ENCODE measurements at places on chromosomes 7 and 10. TPM values are rescaled to one million over a fixed set of nuclear protein-coding genes. Genes with fewer than 3 reads are reported as not detected.

The DGKI gene
- 3.9 TPM for total RNA-seq

GRCh38 chr10:20473023-20473760 is 423.9 kb downstream of the NEBL start:
- DNase-seq: no peak

The OR2A12 gene
- total RNA-seq: not detected

- no peak for DNase-seq
Measured at GRCh38 chr10:75505840-75506506, 74.5 kb downstream of the LRMDA start.

GRCh38 chr10:35363587-35363986 is 27.3 kb downstream of the CCNY start:
- DNase-seq: no peak

The SH2D4B gene
- total RNA-seq: 0.34 TPM

DNA sequence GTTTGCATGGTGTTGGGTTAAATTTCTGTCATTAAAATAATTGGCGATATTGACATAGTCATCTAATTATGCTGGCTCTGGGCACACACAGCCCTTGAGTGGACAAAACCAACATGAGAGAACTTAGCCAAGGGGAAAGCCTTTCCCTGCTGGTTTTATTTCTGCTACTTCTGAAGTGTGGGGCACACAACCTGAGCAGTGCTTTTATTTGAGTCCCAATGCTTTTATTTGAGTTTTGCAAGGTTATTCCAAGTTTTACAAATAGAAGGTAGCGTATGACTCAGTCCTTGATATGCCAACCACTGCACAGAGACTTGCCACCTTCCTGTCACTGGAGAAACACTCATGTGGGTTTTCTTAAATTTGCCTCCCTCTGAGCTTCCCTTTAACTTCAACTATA is 145.7 kb downstream of the EGFR start:
- no peak for DNase-seq

The CAPZA2 gene
- 583 TPM for total RNA-seq

DNA sequence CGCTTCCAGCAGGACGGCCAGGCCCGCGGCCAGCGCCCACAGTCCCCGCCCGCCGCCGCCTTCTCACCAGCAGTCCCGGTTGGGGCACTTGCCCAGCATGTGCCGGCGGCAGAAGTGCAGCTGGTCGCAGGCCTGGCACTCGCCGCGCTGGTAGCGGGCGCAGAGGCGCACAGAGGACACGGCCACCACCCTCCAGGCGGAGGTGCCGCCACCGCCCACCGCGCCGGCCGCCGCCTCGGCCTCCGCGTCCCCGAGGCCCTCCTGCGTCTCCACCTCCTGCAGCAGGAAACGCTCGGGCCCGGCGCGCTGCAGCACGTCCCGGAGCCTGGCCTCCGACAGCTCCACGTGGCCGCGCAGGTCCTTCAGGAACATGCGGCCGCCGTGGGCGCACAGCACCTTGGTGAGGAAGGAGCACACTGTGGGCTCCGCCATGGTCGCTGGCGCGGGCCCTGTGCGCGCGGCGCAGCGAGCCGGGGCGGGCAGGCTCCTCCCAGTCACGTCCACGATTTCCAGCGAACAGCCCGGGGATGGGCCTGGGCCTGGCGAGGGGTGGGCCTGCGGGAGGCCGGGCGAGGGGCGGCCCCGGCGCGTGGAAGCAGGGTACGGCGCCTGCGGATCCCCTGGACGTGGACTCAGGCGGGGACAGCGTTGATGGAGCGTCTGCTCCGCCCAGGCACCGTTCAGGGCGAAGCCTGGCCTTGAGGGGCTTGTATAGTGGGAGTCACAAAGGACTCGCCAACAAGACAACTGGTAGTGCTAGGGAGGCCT is at the start of gene ZC3HAV1L:
ZC3HAV1L (minus strand) TSS at position 457 of the 768 bp plus-strand sequence; CDS start at position 432, 25 bp downstream.
- peak; percentile 81 for DNase-seq

DNA sequence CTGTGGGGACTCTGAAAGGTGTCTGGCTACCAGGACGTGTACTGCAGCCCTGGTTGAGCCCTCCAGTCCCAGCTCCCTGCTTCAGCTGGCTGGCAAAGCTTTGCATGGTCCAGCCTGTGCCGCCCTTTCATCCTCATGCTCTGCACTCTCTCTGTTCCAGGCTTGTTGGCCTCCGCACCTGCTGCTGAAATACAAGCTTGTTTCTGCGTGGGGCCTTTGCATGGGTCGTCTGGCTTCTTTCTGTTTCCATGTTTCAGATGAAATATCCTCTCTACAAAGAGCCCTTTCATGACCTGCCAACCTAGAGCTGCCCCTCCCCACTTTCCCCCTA is 45.9 kb downstream of the TSPAN15 start:
- DNase-seq: no peak

GRCh38 chr10:34298346-34298818 is 516.7 kb downstream of the PARD3 start:
- no peak for DNase-seq

GRCh38 chr7:123492485-123492884 is 41.9 kb downstream of the IQUB start:
- no peak for DNase-seq

The PDZD7 gene
- total RNA-seq: 0.34 TPM

GRCh38 chr7:134317434-134317833 is 704 bp upstream of the SLC35B4 start:
- DNase-seq: no peak

DNA sequence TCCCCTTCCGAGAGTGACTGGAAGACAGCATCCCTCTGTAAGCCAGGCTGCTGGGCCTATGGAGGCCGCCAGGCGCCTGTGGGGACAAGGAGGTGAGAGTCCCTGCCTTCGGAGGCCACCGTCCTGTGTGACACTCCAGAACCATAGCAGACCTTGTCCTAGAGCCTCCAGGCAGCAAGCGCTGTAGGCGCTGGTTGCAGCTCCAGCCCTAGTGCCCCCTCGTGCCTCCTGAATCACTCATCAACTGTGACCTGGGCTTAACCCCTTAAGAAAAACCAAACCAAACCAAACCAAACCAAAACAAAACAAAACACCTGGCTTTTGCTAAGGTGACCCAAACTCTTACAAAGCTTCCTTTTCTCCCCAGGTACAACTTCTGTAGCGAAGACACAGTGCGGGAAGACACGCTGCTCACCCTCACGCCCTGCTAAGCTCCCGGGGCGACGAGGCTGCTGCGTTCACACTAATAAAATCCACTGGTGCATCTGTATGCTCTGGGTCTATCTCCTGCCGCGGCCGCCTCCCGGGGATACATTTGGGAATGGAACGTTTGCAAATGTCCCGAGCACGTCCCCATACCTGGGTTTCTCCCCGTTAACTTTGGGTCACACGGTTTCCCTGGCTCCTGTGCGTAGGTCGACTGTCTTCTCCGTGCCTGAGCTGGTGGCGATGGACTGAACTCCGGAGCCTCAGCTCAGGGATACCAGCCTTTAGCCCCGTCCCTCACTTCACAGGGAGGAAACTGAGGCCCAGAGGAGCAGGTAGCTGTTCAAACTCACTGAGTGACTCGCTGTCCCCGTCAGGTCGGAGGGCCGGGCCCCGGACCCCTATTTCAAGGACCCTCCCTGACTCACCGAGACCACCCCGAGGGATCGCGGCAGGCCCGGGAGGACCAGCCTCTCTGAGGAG is 11.8 kb upstream of the PNLIPRP2 start:
- DNase-seq: no peak

DNA sequence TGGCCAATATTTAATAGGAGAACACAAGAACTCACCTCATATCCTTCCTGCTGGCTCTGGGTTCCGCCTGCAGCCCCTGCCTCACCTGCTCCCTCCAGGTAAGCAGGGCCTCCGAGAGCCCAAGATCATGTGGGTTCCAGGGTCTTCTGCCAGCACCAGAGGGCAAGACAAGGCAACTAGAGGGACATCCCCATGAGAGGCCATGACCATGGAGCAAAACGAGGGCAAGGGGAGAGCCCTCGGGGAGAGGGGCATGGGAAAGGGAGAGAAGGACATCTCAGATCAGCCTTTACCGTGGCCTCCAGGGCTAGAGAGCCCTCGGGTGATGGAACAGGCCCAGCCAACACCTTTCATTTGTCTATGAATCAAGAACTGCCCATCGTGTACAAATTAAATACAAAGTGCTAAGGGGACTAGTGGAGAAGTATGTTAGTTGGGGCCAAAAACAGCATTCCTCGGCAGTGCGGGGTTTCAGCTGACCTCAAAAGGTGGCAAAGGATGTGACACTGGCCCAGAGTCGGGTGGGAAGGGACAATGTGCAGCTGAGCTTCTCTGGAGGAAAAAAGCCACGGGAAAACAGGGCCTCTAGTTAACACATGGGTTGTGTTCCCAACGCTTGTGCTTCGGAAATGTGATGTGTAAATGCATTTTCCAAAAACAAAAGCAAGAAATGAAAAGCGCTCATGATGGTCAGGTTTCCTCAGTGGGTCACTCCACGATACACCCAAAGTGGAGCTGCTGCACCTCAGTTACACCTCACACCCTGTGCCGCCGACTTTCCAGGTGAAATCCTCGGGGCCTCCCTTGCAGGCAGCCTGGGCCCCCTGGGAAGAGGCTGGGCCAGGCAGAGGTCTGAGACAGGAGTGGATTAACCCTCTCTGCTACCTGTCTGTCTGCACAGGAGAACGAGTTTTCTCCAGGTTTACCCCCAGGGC is 2.0 kb downstream of the AOC1 start:
- no peak for DNase-seq

GRCh38 chr7:136023134-136023869 is 46.1 kb upstream of the MTPN start:
- DNase-seq: no peak

The SPDYE8 gene
- not detected for total RNA-seq

The LYZL2 gene
- not detected for total RNA-seq

The SEMA3E gene
- total RNA-seq: 0.37 TPM

The NUTM2E gene
- not detected for total RNA-seq

DNA sequence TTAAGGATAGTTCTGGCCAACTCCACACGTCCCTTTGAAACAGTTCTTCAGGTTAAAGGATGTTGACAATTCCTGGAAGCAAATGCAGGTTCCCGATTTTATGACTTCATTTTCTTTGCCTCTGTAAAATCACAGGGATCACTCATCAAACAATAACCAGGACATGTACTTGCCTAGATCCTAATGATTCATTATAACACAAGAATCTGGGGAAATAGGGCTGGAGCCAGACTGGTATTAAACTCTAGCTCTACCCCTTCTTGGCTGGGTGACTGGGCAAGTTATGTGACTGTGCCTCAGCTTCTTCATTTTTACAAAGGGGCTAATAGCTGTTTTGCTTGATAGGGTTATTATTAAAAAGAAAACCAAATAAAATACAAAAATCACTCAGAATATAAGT is 56.0 kb upstream of the KCND2 start:
- DNase-seq: no peak

DNA sequence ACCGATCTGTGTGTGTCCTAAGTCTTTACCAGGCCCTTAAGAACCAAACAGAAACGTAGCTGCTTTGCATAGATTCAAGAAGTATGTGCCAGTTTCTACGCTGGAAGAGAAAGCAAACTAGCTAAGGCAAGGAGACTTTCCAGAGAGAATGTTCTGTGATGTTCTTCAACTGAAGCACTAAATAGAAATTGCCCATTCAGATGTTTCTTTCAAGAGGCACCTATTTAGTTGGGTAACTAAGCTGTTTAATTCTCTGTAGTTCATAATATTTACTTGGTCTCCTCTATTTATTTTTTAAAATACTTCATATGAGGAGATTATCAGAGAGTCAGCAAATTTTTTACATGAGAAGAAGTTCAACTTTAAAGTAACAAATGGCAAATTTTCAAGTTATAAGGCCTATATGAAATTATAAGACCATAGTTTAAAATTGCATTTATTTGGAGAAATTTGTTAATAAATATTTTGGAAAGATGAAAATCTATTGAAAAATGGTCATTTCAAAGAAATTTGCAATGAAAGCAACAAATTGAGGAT is 279.0 kb downstream of the NEBL start:
- no peak for DNase-seq

- DNase-seq: no peak
Measured at GRCh38 chr7:99006739-99007424, 128.6 kb downstream of the TRRAP start.

DNA sequence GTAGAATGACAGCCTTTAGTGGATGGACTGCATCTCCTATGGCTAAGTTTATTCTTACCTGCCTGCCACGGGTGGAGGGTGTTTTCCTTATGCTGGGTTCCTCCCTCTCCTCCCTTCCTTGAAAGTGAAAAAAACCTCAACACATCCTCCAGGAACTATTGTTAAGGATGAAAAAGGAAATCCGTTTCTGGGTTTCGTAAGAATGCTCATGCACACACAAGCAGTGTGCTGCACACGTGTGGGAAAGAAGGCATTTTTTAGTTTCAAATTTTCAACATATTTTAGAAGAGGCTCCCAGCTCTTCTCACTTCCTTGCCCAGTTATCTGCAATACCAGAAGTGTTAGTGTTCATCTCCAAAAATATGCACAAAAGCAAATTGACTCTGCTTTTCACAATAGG is 90.6 kb downstream of the FAM171A1 start:
- DNase-seq: peak; percentile 10

GRCh38 chr7:74617180-74617744 is 40.3 kb upstream of the GTF2I start:
- DNase-seq: peak; percentile 28

The CC2D2B gene
- 0.88 TPM for total RNA-seq

DNA sequence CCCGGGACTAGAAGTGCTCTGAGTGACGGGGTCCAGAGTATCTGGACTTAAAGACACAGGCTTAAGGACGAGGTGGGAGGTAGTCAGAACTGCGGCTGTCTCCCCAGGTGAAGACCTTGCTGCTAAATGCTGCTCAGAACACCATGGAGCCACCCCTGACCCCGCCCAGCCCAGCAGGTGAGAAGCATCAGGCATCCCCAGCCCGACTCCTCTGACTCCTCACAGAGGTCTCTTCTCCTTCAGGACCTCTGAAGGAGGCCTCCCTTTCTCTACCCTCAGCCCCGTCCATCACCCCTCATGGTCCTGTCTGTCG is 5.8 kb downstream of the NFKB2 start:
- no peak for DNase-seq

The PGAM2 gene
- total RNA-seq: 0.51 TPM

The UNCX gene
- not detected for total RNA-seq

- DNase-seq: no peak
Measured at GRCh38 chr10:130726996-130727725, 584.4 kb downstream of the TCERG1L start.

DNA sequence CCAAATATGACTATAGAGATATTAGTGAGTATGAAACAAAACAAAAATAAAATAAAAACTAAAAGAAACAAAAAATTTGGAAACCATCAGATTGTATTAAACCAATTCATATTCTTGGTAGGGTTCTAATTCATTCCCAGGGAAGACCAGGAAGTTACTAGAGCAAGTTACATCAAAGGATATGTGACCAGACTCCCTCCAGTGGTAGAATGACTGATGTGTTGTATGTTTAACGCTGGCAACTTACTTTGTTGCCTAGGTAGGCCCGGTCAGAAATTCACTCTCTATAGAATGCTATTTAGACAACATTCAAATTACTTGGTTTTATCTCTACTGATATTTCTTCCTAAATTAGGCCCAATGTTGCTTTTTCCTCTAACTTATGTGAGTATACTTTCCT is 5.2 kb downstream of the PHYHIPL start:
- DNase-seq: peak; percentile 5

GRCh38 chr7:148687555-148687954 is 11.1 kb upstream of the CUL1 start:
- DNase-seq: no peak

DNA sequence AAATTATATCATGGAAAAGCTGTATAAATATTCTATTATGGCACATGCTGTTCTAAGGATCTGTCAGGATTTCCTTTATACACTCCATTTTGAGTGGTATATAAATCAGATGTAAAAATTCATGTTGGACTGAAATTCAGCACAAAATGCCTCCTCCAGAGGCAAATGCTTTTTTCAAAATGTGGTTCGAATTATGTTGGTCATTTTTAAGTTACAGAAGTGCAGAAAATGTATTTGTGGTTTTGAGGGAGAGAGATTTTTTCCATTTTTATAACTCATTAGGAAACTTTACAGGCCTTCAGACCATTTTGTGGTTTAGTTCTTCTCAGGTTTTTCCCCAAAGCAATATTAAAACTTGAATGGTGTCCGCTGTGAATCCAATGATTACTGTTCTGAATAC is 2.9 kb downstream of the PPP1R3A start:
- DNase-seq: no peak
